ENCODE measurements at places on chromosomes 4 and X.
A peak's percentile ranks its signal among the peaks of the same experiment; 100 is the strongest.

- DNase-seq, result no peak
Observed at GRCh38 chr4:182835006-182835740, 82.0 kb downstream of the DCTD start.

DNA sequence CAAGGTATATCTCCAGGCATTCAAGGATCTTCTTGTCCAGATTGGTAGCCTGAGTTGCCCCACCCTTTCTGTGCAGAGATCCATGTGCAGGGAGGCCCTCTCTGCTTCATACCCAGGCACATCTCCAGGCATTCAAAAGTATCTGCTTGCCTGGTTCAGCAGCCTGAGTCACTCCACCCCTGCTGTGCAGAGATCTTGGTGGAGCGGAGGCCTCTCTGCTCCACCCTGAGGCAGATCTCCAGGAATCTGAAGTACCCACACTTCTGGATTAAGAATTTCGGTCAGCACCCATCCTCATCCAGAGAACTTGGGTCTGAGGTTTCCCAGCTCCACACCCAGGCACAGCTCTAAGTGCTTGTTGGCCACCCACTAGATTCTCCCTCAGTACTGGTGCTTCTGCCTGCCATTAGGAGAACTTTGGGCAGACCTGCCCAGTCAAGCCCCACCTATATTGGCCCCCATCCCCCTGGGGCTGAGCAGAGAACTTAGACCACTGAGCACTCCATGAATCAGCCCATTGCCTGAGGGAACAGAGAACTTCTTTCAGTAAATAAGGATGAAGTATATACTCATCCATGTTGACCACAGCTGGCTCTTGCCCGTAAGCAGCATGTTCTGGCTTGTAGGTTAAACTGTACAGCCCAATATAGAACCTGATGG is 199.5 kb upstream of the ZCCHC13 start:
- no peak for DNase-seq

- DNase-seq, result no peak
Observed at GRCh38 chr4:173855015-173855414, 325.0 kb upstream of the HAND2 start.

DNA sequence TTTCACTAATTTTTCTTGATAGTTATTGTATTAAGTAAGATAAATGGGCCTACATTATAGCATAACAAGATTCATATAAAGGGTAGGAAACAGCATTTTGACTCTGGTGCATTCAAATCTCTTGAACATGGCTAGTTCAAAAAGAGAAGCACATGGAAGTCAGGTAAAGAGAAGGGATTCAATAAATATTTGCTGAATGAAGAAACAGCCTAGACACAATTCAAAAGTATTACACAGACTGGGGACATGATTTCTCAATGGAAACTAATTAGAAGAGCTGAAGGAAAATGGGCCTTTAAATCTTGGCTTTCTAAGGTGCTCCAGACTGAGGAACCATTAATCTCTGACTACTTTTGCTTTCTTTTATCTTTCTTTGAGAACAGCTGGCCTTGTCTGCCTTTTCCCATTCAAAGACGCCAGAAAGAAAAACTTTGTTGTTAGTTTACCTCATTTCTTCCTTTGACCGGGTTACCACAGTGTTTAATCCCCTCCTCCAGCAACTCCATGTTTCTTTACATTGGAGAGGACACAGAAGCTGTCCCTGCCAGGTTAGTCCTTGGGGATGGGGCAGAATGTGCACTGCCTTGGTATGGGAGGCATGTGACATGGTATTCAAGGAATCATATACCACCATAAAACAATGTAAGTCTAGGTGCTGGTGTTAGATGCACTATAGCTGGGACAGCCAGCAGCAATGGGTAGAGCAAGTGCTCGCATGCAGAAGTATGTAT is 264.2 kb downstream of the CAMK2D start:
- no peak for DNase-seq

DNA sequence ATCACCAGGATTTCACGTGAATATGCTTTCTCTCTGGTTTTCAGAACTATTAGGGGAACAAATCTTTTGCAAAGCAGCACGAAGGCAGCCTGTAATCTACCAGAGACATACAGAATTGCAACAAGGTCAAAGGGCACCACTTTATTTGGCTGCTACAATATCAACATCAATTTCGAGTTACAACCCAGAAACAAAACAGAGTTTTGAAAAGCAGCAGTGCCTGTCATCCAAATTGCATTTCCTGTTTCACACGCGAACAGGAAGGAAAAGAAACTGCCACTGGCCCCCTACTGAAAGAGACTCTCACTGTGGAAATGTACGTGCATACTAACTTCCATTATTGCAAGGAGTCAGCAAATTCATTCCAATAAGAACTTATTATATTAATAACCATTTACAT is 17.1 kb upstream of the C1QTNF7 start:
- DNase-seq, result peak; percentile 43

- DNase-seq, result peak; percentile 77
Observed at GRCh38 chr4:184762100-184762499, 28.2 kb upstream of the CENPU start.

All from activated CD4-positive, alpha-beta T cell treated with anti-CD3 and anti-CD28 coated beads, Interleukin-2, amount 10 ng/mL, durations not matched to agents 7 days and 5 days (primary cell).